Mesothelial cell of epicardium (in vitro differentiated cells): ENCODE measurements at places on chromosomes 6 and 20.

GRCh38 chr6:43778131-43778855 is 8.3 kb downstream of the VEGFA start:
- DNase-seq: no peak

GRCh38 chr6:4923081-4923480 is 80.8 kb downstream of the RPP40 start:
- no peak for DNase-seq

- DNase-seq: no peak
Observed at GRCh38 chr6:39572661-39573340, 152.4 kb downstream of the KIF6 start.

GRCh38 chr6:125913864-125914351 is 42.7 kb upstream of the HINT3 start:
- no peak for DNase-seq

DNA sequence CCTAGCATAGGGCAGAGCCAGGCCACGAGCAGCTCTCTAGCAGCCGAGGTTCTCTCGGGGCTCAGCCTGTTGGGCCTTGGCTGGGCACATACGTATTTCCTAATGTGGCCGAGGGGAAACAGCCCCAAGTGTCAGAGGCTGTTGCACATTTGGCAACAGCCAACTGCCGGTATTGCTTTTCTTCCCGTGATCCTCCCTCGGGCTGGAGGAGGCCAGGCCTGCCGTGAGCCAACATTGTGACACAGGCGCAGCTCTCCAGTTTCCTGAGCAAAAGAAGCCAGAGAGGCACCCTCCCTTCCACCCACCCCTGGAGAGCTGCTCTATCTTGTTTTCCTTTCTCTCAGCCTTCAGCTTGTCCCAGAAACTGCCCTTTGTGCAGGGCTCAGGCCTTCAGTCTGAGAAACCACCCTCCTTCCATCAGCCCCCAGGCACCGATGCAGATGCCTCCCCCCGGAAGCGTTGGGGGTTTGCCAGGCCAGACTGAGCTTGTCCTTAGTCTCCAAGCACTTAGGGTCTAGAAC is 5.1 kb upstream of the BPI start:
- DNase-seq: no peak

DNA sequence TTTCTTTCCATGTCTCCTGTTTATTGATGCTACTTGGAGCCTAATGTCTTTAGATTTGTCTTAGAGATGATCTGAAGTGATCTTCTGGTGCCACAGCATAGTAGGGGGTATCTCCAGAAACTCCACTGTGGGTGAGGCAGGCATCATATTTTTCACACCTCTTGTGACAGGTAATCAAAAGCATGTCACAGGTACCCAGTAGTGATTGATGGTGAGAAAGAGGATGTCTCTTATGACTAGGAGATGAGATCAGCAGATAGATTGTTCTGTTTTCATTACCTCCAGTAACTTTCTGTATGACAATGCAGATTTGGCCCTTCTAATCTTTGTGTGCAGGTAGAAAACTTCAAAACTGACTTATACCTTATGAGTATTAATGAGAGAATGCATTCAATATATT is 13.5 kb downstream of the NCOA7 start:
- no peak for DNase-seq

DNA sequence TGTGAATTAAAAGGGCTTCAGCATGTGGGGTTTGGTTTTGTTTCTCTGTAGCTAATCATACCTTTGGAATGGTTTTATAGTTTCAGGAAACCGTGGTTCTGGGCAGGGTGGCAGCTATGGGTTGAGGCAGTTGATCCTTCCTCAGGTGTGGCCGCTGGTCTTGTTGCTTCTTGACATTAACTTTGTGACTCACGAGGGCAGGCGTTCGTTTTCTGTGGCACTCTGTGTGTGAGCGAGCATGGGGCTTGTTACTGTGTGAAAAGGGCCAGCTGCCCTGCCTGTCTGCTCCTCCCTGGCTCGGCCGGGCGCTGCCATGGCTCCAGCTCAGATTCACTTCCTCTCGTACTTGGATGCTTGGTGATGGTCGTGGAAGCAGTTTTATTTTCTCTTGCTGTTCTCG is 16.2 kb downstream of the DNAJC5 start:
- no peak for DNase-seq

DNA sequence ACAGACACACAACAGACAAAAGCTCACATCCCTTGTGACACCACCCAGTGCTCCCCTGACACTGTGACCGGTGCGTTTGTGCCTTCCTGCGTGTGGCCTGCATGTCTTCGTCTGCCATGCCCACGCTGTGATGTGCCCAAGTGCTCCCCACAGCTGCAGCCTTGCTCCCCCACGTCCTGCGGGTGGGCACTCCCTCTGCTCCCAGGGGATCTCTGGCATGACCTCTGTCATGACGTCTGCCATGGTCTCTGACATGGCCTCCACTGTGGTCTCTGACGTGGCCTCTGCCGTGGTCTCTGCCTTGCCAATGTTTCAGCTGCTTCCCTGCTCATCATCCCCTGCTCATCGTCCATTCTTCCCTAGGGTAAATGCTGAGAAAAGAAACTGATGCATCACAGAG is 200.9 kb downstream of the DLL1 start:
- DNase-seq: no peak

- no peak for DNase-seq
Observed at GRCh38 chr6:41704656-41705310, 30.6 kb downstream of the TFEB start.

DNA sequence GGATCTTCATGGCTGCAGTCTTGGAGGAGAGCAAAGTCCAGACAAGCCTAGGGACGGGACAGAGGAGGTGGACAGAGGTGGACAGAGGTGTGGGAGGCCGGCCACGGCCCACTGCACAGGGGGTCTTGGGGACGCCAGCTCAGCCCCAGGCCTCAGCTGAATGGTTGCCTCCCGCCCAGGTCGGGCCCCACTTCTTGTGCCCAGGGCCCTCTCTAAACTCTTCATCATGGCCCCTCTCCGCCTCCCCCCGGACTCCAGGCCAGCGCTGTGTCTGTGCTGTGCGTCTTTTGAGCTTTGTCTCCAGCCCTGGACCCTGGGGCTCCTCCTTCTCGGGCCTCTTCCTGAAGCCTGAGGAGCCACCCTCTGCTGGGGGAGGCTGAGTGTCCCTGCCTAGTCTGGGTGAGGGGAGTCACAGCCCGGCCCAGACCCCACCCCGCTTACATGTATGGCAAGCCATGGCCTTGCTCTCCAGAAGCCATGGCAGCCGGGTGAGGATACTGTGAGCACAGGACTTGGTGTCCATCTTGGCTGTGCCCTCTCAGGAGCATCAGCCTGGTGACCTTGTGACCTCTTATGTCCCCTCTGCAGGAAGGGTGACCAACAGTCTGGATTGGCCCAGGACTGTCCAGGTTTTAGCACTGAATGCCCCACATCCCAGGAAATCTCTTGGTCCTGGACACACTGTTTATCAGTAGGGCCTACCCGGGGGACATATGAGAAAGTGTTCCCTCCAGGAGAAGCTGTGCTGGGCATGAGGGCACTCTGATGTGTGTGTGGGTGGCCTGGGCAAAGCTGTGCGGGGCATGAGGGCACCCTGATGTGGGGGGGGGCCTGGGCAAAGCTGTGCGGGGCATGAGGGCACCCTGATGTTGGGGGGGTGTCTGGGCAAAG is 9.4 kb upstream of the NPBWR2 start:
- DNase-seq: peak; percentile 4

GRCh38 chr6:166440106-166440505 is 57.4 kb upstream of the MPC1 start:
- no peak for DNase-seq

GRCh38 chr20:43092386-43093088 is 97.2 kb downstream of the PTPRT start:
- no peak for DNase-seq

- DNase-seq: no peak
Observed at GRCh38 chr6:136252441-136252840, 2.3 kb upstream of the MTFR2 start.

DNA sequence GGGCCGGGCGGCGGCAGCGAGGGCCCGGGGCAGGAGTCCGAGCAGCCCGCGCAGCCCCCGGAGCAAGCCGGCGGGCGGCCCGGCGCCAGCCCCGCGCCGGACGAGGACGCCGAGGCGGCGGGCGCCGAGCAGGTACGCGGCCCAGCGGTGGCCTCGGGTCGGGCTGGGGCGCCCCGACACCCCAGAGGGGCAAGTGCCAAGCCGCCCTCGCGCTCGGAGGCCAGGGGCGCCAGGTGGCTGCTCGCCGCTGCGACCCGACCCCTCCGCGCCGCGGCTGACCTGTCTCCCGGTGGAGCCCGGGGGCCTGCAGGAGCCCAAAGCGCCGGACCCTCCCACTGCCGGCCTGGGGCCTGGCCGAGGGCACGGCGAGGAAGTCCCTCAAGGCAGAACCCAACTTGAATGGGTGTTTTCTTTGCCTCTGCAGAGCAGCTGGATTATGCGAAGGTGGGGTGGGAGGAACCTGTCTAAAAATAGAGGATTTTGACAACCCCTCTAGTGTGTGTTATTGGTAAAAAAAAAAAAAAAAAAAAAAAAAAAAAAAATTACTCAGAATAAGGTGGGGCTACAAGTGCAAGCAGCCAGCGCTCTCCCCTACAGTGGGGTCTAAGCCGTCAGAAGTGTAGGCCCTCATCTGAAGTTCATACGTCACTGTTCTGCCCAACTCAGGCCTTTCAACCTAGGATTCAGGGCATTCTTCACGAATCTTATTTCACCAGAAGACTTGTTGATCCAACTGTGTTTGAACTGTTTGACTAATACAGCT is 609 bp downstream of the OGFRL1 start:
- no peak for DNase-seq

DNA sequence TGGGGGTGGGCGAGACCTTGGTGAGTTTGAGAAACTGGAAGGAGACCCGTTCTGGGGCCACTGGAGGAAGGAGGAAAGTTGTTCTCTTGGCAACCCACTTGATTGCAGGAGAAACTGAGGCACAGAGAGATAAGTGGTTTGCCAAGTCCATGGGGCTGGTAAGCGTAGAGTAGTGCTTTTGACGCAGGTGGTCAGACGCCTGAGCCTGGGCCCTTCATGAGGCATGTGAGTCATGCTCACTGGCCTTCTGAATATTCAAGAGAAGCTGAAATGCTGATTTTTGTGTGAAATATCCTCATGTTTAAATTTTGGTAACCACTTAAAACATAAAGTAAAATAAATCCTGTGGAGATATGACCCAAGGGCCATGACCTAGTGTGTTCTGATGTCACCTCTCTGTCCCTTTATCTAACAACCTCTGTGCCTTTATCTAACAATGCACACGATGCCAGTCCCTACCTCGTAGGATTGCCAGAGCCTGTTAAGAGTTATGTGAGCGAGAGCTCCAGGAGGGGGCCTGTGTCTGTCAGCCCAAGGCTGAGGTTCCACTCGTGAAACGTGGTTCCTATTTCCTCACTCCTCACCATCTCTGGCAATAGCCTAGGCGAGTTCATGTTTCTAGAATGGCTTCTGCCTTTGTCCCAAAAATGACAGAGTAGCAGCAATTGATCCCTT is 32.8 kb upstream of the PMEPA1 start:
- no peak for DNase-seq

DNA sequence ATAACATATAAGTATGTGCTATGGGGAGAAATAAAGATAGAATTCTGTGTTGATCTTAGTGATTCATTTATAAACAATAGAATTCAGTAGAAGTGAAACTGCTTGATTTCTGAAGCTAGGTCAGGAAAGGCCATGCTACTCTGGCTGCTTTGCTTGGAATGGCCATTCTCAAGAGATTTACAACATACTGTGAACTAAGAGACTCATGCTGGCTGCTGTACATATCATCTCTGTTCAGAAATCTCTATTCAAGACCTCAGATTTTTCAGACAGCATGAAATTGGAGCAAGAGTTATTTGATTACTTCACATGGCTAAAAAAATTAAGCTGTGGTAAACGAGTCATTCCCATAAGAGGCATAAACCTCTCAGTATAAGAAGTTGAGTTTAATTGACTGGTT is 662.6 kb downstream of the BCKDHB start:
- DNase-seq: no peak

- DNase-seq: no peak
Observed at GRCh38 chr6:40852779-40853373, 186.1 kb downstream of the UNC5CL start.

DNA sequence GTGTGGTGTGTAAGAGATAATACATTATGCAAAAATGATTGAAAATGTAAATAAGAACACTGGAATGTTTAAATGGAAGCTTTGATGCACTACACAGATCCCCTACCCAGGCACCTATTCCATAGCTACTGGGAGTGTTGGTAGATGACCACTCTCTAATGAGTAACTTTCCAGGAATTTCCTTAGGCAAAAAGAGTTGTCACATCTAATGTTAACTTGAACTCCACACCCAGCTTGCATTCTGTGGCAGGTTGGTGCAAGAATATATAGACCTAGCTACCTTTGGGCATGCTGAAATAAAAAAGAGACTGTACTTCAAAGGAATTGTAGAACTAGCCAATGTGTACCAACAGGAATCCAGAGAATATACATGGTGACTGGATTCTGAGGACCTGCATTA is 1254.2 kb upstream of the EYS start:
- DNase-seq: no peak

DNA sequence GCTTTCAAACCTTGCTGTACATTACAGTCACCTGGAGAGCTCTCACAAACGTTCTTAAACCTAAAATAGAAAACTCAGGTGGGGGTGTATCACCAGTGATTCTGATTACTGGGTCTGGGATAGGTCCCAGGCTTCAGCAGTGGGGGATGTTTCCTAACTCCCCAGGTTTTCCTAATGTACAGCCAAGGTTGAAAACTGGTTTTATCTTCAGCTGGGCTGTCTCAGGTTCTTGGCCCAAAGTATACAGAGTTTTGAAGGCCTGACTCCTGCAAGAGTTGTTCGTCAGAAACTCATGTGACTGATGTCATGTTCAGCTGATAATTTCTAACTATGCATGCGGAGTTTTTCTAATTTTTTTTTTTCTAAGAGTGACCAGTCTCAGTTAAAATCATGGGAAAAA is 9.8 kb downstream of the SYCP2L start:
- DNase-seq: no peak

GRCh38 chr20:38748861-38749149 is 545 bp downstream of the ACTR5 start:
- DNase-seq: no peak

DNA sequence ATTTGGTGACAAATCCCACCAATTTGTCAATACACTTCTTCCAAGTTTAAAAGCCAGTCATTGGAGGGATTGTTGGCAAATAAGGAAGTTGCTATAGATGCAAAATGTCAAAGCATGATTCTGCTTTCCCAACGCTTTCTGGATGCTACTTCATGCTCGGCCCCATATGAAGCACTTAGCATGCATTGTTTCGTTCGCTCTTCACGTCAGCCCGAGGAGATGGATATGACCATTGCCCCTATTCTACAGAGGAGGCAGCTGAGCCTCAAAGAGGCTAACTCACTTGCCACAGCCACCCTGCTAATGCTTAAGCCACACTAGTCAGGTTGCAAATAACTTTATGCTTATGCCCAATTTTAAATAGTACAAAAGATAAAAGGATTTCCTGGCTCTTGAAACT is 2.8 kb upstream of the NXT1 start:
- DNase-seq: no peak
